Neural crest cell (in vitro differentiated cells): ENCODE measurements at places on chromosomes 7 and 10.

GRCh38 chr10:77072361-77072835, 565.2 kb downstream of the KCNMA1 start:
- no peak for DNase-seq

DNA sequence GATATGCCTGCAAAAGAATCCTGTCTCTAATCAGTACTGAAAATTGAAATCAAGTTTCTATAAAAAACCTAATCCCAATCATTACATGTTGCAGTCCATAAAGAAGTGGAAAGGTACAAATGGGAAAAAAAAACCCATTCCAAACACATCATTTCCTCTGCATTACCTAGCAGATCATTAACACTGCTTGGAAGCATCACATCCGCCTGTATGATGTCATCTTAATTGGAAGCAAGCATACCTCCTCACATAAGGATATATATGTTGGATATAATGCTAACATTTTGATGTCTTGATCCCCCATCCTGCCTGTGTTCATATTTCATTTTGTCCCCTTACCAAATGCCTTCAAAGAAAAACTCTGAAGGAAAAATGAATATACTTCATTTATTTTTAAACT, 241.3 kb upstream of the AOAH start:
- DNase-seq: no peak

GRCh38 chr10:110641256-110641655, 2.9 kb upstream of the RBM20 start:
- no peak for DNase-seq

GRCh38 chr7:960269-960871, 5.9 kb upstream of the ADAP1 start:
- DNase-seq: no peak

DNA sequence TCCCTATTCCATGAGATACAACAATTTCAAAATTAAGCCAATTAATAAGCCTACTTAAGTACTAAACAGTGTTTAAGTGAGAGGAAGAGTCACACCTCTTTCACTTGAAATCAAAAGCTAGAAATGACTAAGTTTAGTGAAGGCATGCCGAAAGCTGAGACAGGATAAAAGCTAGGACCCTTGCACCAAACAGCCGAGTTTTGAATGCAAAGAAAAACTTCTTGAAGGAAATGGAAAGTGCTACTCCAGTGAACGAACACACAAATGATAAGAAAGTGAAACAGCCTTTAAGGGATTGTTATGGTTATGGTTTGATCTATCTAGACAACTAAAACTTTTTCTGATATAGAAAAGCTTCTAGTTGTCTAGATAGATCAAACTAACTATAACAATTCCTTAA, 135.4 kb upstream of the KMT2E start:
- no peak for DNase-seq

GRCh38 chr7:103989200-103989784, at the start of gene RELN:
Gene RELN, minus strand, starts transcription at chr7:103989658. Its CDS starts 302 bp downstream, at chr7:103989356.
- peak; percentile 28 for DNase-seq

- DNase-seq: no peak
Observed at GRCh38 chr7:36951257-36951697, 227.0 kb upstream of the AOAH start.

DNA sequence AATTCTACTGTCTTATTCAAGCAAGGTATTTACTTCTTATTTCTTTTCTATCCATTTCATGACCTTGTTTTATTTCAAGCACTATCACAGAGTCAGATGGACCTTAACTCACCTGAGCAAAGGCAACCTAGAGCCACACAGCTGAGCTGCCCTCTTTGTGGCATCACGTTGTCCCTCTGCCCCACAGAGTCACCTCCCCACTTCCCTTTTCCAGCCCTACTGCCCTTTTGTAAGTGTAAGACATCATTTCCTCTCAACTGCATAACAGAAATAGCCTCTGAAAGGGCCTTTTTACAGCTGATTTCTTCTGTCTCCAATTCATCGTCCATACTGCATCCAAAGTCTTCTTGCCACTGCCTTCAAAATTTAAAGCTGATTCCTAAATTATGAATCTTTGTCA, 946.0 kb downstream of the NRG3 start:
- DNase-seq: no peak

DNA sequence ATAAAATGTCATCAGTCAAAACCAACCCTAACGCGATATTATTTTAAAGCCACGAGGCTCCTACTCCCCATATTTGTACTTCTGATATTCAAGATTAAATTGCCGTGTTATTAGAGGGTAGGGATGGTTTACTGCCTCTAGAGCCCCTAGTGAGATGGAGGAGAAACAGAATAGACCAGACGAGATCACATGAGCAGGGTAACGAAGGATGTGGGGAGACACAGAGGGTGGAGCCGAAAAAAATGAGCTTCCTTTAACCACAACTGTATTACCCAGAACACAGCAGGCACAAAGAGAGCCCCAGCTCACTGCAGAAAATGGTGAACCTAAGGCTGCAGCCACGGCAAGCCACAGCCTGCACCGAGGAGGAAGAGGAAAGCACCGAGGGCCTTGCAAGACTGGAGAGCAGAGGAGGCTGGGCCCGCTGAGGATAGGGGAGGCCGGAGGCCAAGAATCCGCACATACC, 14.3 kb downstream of the ZC3HAV1 start:
- no peak for DNase-seq

- DNase-seq: no peak
Observed at GRCh38 chr10:92530421-92530820, 43.5 kb downstream of the IDE start.

GRCh38 chr10:106625751-106626150, 538.8 kb downstream of the SORCS1 start:
- DNase-seq: no peak

GRCh38 chr10:97718659-97719142, 5.2 kb downstream of the MARVELD1 start:
- no peak for DNase-seq

GRCh38 chr7:90626013-90626412, 29.9 kb downstream of the CDK14 start:
- DNase-seq: no peak

DNA sequence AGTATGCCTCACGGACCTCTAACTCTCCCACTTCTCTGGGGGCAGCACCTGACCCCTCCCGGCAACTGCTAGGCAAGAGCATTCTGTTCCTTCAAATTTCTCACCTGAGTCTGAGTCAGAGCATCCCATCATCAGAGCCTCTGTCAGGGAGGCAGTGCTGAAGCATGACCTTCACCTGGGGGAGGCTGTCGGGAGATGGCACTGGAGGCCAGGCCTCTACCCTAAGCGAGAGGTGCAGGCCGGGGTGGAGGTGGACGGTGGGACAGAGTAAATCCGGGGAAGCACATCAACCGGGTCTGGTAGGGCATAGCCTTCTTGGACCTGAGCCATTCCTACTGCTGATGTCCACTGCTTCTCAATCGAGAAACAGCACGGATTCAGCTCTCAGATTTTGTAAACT, 90.4 kb downstream of the SPAG6 start:
- no peak for DNase-seq

DNA sequence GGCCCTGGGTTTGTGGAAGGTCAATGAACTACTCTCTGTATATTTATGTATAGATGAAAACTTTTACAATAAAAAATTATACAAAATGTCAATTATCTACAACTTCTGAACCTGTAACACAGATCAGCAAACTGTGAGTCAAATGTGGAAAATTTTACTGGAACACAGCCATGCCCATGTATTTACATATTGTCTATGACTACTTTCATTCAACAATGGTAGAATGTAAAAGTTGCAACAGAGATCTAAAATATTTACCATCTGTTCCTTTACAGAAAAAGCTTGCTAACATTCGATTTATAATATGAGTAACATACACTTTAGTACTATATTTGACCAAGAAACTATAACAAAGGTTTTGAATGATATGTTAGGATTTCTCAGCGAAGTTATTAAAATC, 481.6 kb downstream of the PARD3 start:
- no peak for DNase-seq

- no peak for DNase-seq
Observed at GRCh38 chr7:119436882-119437281, 836.1 kb upstream of the KCND2 start.

GRCh38 chr10:91103384-91104192, 116.9 kb upstream of the PCGF5 start:
- no peak for DNase-seq

GRCh38 chr10:96493254-96493653, 20.5 kb downstream of the TLL2 start:
- no peak for DNase-seq

DNA sequence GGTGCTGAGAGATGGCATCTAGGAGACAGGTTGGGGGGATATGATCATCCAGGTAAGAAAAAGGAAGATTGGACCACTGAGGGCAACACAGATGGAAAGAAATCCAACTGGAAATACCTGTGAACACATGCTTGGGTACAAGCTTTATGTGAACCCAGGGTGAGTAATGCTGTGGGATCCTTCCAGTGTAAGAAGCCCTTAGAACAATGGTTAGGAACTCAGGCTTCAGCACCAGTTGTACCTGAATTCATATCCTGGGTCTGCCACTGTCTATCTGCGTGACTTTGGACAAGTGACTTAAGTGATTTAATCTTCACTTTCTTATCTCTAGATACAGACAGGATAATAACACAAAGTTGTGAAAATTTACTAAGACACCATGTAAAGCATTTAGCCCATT, 131.0 kb downstream of the ST7 start:
- no peak for DNase-seq

DNA sequence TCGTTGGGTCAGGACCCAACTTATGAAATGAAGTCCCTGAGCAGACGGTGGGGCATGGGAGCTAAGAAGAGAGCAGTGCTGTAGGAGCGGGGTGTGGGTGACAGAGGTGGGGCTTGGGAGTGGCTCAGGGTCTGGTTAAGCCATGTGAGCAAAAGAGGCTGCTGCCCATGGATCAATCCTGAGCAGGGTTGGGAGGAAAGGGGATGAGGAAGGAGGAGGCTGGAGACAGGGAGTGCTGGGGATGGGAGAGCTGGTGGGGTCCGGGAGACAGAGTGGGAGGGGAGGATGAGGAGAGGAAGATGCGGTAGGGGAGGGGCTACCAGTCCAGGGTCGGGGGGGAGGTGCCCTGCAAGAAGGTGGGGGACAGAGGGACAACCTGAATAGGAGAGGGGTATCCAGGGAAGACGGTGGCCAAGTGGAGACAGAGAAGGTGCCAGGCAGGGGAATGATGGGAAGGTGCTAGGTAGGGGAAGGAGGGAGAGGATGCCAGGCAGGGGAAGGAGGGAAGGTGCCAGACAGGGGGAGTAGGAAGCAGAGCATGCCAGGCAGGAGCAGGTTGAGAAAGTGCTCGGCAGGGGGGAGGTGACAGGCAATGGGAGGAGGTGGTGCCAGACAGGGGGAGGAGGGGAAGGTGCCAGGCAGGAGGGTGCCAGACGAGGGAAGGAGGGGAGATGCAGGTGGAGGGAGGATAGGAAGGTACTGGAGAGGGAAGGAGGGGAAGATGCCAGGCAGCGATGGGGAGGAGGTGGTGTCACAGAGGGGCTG, 27.5 kb upstream of the SMARCD3 start:
- no peak for DNase-seq

DNA sequence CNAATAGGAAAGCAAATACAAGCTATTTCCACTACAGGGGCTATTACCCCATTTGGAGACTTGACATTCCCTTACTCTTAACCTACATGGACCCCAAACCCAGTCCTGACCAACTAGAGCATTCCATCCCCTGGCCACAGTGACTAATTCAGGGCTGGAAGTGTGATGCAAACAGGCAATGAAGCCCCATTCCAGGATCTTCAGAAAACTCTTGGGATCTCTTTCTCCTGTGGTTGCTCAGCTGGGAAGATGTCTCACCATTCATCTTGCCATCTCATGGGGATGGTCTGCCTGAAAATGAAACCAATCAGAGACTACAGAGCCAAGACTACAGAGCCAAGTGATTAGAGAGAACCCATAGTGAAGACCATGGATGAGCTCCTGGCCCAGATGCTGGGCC, 206.2 kb downstream of the ZNF365 start:
- DNase-seq: no peak

DNA sequence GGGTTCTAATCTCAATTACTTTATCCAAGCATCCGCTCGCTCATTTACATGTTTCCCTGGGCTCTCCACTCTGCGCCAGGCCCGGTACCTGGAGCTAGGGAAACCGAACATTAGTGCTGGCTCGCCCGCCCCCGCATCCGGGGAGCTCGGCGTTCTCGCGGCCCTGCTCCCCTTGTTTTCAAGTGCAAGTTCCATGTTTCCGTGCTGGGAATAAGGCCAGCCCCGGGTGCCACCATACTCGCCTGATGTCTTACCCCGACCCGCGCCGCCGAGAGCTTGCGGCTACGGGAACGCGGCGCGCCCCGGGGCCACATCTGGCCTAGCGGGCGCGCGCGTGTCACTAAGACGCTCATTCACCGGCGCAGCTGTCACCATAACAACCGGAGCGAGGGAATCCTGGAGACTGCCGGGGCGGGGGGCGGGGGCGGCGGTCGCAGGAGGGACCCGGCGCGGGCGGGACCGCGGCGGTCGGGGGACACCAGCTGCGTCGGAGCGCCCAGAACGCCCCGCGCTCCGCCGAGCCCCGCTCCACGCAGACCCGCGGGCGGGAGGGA, at the start of gene NEURL1:
NEURL1 (plus strand) TSS at position 344 of the 554 bp plus-strand sequence. CDS start 683 bp downstream, outside the sequence.
- peak; percentile 27 for DNase-seq

DNA sequence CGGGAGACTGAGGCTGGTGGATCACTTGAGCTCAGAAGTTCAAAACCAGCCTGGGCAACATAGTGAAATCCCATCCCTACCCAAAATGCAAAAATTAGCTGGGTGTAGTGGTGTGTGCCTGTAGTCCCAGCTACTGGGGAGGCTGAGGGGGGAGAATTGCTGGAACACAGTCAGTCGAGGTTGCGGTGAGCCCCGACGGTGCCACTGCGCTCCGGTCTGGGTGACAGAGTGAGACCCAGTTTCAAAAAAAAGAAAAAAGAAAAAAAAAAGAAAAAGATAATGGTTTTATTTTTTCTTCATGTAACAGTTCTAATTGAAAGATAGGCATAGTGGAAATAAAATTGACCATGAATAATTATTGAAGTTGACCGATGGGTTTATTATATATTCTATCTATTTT, 99.9 kb downstream of the SUGCT start:
- DNase-seq: no peak

GRCh38 chr7:30450983-30451497, 27.5 kb downstream of the NOD1 start:
- DNase-seq: no peak

DNA sequence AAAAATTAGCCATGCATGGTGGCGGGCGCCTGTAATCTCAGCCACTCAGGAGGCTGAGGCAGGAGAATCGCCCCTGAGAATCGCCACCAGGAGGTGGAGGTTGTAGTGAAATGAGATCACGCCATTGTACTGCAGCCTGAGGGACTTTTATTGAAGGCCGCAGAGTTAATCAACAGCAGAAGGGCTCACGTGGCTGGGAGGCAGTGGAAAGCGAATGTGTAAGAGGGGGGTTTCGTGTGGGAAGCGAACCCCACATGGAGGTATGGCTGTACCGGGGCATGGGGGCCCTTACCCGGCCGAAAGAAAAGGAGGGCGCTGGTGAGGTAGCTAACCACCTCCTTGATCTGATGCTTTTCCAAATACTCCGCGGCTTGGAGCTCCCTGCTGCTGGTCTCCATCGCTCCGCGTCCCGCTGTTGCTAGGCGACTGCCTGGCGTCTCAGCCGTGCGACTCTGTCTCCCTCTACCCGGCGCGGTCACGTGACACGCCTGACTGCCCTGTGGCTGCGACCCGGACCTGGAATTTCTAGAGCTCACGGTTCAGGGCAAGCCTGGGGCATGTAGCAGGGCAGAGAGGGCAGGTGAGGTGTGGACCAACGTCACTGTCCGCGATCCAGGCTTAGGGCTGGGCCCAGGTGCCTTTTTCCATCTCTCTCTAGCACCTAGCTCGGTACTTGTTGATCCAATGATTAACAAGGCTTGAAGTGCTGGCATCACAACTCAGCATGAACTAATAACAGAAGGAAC, at the start of gene EFCAB10:
EFCAB10 (minus strand) TSS at position 428 of the 746 bp plus-strand sequence; CDS start at position 398, 30 bp downstream.
- peak; percentile 79 for DNase-seq

- no peak for DNase-seq
Observed at GRCh38 chr10:112715581-112715980, 234.5 kb upstream of the TCF7L2 start.

GRCh38 chr10:123642697-123643096, 23.5 kb upstream of the GPR26 start:
- DNase-seq: no peak
